ENCODE measurements at places on chromosomes 3 and 15. TPM values are rescaled to one million over a fixed set of nuclear protein-coding genes. Genes with fewer than 3 reads are reported as not detected.

DNA sequence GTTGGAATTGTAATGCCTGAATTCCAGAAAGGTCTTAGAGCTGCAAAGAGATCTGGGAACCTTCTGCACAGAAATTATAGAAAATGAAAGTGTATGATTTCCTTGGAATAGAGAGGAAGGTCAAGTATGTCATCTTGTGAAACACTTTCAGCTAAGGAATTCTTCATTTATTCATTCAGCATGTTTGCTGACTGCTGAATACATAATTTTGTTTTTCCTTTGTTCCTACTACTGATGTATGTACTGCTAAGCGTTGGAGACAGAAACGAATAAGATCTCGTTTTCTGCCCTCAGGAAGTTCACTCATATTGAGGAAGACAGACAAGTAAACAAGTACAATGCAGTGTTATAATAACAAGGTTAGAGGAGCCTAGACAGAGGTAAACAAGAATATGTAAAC, 14.3 kb upstream of the IL20RB start:
- no peak for DNase-seq

DNA sequence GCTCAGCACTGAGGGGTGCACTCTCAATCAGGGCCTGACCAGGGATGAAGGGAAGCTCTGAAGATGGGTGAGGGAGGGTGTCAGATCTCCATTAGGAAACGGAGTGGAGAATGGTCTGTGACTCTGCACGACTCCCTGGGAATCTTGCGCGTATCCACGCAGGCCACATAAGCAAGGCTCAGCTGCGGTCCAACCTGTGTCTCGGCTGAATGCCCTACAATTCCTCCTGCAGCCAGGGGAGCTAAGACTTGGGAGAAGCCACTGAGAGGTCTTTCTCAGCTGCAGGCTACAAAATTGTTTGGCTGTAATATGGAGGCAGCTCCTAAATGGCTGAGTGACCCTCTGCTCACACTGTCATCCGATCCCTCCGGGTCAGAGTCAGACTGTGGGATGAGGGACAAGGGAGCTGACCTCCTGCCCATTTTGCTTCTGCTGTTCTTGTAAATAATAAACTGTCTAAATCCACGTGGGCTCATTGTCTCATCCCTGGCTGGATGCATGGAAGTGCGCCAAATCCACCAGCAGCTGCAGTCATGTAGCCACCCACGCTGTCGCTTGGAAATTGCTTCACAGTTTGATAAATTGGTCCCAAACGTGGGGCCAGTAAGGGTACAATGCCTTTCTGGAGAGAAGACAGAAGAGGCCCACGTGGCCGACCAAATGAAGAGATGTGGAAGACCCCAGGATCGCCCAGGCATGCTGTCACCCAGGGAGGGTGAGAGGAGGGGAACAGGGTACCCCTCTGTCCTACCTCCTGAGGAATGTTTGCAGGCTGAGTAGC, 30.5 kb downstream of the ALS2CL start:
- DNase-seq, result no peak

DNA sequence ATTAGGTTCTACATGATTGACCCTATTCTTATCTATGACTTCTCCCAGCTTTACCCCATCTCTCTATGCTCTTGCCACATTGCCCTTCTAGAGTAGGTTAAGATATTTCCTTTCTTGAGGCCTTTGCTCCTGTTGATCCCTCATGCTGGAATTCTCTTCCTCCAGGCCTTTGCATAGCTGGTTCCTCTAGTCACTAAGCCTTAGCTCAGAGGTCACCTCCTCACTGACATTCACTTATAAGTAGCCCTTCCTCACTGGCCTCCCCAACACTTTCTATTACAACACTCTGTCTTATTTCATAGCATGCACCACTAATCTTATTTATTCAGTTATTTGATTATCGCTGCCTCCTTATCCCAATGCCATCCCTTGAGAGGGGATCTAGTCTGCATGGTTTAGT, 228.4 kb upstream of the COL8A1 start:
- no peak for DNase-seq

INO80 gene
- total RNA-seq, result 23.4 TPM

PLSCR2 gene
- total RNA-seq, result not detected

ANKRD34C gene
- total RNA-seq, result not detected

SPATA12 gene
- 0.03 TPM for total RNA-seq

- no peak for DNase-seq
Measured at GRCh38 chr3:72259755-72260587, 475.0 kb upstream of the PROK2 start.

CRYGS gene
- total RNA-seq, result 1.1 TPM

CPNE4 gene
- total RNA-seq, result not detected

DNA sequence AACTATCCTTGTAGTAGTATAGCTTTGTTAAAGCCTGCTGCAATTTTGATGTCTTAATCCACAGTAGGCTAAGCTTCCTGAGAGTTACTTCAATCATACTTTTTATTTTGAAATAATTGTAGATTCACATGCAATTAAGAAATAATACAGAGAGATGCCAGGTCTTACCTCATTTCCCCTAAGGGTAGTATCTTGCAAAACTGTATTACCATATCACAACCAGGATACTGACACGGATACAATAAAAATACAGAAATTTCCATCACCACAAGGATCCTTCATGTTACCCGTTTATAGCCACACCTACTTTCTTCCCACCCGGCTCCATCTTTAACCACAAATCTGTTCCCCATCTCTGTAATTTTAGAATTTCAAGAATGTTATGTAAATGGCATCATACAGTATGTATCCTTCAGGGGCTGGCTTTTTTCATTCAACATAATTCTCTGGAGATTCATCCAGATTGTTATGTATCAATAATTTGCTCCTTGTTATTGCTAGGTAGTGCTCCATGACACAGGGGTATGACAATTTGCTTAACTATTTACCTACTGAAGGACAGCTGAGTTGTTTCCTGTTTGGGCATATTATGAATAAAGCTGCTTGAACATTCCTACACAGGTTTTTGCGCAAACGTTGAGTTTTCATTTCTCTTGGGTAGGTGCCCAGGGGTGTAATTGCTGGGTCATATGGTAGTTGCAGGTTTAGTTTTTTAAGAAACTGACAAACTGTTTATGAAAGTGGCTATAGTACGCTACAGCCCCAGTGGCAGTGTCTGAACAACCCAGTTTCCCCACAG, 21.6 kb downstream of the BDH1 start:
- DNase-seq, result peak; percentile 86

DNA sequence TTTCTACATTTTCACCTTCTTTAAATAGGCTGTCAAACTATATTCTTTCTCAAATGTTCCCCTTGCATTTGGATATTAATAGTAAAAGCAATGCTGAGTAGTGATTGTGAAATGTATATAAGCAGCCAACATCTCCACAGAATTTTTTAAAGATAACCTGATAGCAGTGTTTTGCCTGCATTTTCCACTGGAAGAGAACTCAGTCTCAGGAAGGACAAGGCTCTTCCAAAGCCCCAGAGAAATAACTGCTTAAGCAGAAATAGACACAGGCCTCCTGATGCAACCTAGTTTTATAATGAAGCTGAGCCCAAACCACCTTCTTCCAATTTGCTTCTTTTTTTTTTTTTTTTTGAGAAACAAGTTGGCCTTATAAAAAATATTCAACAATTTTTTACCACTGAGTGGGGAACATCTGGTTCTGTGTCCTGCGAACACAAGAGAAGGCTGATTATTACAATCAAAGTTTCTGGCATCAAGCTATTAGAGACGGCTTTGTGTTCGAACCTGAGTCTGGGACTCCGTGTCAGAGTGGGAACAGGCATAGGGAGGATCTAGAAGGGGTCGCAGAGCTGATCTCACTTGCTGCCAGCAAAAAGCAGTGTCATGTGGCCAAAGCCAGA, 332.5 kb upstream of the TBL1XR1 start:
- DNase-seq, result no peak

DNA sequence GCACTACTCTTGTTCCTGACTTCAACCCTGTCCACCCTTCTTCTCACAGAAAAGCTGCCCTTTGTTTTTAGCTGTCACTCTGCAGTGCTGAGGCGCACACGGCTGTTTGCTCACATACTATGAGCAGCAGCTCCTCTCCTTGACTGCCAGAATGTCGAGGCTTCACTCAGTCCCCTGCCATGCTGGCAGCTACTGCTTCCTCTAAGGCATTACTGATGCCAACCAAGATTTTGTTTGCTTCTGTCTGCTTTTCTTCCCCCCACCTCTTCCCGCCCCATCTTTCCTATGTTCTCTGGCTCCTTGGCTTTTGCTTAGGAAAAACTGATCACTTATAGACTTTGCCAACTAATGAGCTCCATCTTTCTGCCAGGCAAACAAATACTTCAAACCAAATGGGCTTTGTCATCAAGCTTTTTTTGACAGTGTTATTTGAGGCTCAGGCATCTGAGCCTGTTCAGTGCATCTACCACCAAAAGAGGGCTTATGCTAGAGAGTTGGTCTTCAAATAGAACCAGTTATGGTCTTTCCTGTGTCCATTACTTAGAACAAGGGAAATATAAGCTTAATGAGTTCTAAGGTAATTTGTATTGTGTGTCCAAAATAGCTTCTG, 81.0 kb downstream of the FBXL2 start:
- no peak for DNase-seq

DNA sequence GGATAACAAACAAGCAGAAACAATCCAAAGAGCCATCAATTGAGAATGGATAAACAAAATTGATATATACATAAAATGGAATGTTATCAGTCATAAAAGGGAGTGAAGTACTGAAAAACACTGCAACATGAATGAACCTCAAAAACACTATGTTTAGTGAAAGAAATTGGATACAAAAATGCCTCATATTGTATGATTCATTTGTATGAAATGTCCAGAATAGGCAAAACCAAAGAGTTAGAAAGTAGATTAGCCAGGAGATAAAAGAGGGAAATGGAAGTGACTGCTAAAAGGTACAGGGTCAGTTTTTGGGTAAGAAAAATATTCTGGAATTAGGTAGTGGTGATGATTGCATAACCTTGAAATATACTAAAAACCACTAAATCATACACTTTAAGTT, 9.8 kb upstream of the SLC25A36 start:
- DNase-seq, result no peak

All from foreskin keratinocyte (primary cell).